ENCODE measurements at places on chromosomes 5 and 9.
A peak's percentile ranks its signal among the peaks of the same experiment; 100 is the strongest.

GRCh38 chr5:134989266-134989830 lies 21.6 kb downstream of the CATSPER3 start:
- no peak for DNase-seq

DNA sequence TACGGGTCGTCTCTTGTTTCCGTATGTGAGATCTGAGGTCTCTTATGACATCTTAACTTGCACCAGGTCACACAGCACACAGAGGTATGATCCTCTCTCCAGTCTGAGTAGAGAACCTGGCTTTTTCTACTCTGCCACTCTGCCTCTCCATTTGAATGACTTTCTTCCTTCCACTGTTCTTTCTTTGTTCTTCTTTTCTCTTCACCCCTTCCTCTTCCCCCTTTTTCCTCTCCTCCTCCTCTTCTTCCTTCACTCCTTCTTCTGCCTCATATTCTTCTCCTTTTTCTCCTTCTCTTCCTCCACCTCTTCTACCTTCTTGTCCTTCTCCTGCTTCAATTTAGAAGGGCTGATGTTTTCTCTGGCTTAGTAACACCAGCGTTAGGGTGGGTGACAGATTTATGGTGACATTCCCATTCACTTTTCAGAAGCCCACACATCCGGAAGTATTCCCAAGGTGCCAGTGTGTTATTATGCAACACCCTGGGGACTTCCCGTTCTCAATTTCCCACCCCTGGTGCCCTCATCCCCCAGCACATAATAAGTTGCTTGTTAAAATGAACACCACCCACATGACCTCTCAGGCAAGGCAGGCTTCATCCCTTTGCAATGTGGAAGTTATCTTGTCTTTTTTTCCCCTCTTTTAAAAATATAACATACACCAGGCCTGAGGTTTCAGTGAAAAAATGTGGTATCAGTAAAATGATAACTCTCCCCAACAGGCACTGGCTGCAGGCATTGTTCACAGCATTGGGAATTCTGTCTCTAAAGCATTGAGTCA lies 122.0 kb downstream of the PAPPA start:
- no peak for DNase-seq

- no peak for DNase-seq
These were observed 31.7 kb downstream of the ZDHHC21 start for GRCh38 chr9:14661421-14662059.

DNA sequence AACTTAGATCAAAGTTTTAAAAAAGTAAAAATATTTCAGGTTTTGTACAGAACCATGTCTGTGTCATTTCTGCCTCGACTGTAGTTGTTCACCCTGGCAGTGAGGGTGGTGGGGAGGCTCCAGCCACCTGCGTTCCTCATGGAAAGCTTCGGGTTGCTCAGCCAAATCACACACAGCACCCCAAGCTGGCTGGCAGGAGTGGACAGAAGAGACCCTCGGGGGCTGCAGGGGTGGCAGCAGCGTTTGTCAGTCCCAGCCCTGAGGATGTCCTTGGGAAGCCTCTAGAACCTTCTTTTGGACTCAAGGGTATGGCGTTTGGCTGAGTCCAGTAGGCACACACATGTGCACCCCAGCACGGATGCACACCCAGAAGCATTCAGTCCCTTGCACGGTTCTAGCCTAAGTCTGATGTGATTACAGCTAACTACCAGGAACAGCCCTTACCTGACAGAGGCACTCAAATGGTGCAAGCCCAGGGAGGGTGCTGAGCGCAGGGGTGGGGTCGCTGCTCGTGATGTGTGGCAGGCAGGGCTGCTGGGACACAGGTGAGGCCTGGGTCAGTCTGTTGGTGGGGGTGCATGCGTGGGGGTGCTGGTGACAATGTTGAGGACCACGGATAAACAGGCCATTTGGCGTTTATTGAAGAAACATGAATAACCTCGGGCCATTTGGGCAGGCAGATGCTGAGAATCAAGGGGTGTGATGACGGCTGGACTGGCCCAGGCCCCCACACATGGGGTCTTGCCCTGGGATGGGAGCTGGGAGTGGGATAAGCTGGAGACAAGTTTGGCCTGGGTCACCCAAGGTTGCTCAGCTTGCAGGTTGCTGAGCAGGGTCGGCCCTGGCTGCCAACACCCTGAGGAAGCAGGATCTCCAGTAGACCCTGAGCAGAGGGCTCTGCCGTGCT lies 103.4 kb downstream of the PHF2 start:
- DNase-seq: no peak

DNA sequence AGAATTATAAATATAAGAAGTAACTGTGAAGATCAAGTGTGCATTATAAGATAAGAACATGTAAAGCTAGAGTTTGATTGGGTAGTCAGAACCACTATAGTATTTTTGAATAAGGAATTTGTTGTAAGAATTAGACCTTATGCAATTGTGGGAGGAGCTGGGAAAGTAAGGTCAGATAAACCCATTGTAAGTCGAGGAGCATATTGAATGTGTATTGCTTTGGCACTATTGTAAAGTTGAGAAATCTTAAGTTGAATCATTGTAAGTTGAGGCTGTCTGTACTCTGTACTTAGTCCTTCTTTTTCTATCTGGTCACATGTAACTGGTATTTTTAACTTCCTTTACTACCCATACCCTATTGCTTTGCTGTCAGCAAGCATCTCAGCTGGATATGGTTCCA lies 158.7 kb downstream of the CCDC171 start:
- DNase-seq: no peak

DNA sequence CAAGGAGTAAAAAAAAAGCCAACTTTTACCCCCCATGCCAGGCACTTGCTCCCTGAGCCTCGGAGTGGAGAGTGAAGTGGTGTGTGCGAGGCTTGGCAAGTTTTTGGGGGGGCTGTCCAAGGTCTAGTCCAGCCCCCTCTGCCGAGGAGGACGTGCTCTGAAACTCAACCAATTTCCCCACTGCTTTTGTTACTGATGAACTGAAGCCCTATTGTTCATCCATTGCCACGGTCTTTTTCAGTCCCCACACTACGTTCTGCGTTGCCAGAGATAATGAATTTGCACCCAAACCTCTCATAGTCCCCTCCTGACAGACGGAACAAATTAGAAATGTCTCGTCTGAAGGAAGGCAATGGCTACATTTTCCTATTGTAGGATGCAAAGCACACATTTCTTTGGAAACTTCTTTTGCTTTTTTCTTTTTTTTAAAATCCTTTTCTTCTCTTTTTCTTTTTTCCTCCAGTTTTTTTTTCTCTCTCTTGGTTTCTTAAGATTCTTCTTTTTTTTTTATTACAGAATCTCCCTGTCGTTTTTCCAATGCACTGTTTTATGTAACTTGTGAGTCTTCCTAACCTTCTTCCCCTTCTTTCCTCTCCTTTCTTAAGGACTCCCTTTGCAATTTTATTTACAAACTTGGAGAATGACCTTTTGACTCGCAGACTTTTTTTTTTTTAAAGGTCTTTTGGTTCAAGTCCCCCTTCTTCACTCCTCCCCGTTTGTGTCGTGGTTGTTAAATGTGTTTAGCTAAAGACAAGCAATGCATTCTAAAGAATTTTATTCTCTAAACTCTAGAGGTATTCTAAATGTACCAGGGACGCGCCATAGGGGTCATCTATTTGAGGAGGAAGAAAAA lies 209.5 kb downstream of the MEF2C start:
- DNase-seq: no peak

DNA sequence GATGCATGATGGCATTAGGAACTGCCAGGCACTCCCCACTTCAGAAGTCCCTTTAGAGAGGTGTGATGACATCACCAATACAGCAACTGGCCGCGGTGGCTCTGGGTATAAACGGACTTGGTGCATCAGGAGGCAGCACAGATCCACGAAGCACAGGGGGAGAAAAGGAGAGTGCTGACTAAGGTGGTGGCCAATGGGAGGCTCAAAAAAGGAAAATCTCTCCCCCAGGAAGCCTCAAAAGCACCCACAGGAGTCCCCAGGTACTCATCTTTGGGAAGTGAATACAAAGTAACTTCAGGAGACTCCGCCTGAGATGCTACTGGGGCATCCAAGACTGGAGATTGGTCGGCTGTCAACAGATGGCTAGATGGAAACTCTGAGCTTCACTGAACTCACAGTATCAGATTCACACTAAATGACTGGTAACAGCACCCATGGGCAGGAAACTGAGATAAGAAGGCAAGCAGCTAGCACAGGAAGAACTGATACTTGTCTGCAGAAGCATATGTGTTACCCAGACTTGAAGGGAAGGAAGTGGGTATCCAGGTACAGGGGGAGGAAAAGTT lies 7.6 kb downstream of the TTC39B start:
- DNase-seq: peak; percentile 78

GRCh38 chr5:1938310-1939000 lies 55.7 kb upstream of the IRX4 start:
- DNase-seq: no peak

DNA sequence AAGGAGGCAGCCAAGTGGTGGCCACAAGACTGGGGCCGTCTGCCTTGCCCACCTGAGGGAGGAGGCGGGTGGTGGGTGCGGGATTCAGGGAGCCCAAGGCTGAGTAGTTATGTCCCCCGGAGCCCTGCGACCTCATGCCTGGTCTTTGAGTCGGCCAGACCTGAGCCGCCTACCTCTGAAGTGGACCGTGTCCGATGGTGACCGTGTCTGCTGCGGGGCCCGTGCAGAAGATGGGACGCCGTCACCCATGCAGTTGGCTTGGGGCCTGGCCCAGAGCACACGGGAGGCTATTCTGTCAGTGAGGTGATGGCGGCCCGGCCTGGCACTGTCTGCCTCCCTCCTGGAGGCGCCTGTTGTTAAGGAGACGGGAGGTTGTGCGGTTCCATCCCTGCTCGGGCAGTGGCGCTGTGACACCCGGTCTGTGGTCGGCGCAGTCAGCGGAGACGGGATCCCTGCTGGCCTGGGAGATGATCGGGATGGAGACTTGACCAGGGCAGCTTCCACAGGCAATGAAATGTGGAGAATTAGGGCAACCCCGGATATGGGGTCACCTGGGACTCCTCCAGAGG lies 62.5 kb upstream of the FCN2 start:
- no peak for DNase-seq

DNA sequence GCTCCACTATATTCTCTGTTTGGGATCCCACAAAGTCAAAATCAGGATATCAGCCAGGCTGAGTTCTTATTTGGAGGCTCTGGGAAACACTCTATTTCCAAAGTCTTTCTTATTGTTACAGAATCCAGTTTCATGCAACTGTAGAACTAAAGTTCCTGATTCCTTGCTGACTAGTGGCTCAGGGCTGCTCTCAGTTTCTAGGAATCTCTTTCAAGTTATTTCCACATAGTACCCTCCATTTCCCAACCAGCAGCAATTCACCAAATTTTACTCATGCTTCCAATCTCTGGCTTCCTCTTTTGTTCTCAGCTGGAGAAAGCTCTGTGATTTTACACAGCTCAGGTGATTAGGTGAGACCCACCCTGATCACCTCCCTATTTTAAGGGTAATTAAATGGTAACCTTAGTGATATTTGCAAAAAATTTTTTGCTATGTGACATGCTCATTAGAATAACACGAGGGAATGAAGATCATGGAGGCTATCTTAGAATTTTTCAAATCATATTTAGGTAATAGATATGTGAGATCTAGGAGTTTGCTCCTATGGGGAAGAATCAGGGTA lies 794.9 kb upstream of the ARRDC3 start:
- DNase-seq: no peak

DNA sequence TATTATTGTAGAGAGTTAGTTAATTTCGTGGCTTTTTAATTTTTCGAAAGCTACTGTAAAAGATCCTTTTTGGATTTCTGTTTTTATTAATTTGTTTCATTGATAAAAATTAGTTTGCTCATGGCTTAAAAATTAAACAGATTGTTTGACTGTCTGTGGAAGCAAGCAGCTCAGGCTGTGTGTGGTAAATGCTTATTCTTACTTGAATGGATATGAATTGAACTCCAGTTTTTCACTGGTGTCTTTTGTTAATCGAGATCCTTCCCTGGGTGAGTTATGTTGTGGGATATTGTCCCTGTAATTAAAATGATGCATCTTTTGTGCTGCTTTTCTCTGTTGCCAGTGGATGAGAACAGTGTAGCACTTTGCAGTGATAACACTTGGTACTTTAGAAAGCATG lies 75.3 kb downstream of the PIK3R1 start:
- DNase-seq: no peak

DNA sequence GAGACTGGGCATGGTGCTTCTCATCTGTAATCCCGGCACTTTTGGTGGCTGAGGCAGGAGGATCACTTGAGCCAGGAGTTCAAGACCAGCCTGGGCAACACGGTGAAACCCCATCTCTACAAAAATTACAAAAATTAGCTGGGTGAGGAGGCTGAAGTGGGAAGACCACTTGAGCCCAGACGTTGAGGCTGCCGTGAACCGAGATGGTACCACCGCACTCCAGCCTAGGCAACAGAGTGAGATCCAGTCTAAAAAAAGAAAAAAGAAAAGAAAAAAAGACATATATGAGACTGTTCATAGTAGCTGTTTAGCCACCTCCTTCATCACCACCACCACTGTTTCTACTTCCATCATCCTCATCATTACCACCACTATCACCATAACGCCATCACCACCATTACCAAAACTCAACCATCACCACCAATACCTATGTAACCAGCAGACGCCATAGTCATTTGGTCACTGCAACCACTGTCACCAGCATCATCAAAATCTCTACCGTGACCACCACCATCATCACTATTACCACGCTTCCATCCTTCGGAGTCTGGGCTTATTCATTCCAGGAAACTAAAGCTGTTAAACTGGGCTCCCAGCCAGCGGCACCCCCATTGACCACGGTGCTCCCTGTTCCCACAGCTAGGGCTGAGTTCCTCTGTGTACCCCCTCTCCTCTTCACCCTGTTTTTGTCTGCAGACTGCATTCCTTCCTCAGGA lies 8.4 kb upstream of the KIF12 start:
- no peak for DNase-seq

GRCh38 chr5:149166128-149166527 lies 24.8 kb downstream of the ABLIM3 start:
- no peak for DNase-seq

DNA sequence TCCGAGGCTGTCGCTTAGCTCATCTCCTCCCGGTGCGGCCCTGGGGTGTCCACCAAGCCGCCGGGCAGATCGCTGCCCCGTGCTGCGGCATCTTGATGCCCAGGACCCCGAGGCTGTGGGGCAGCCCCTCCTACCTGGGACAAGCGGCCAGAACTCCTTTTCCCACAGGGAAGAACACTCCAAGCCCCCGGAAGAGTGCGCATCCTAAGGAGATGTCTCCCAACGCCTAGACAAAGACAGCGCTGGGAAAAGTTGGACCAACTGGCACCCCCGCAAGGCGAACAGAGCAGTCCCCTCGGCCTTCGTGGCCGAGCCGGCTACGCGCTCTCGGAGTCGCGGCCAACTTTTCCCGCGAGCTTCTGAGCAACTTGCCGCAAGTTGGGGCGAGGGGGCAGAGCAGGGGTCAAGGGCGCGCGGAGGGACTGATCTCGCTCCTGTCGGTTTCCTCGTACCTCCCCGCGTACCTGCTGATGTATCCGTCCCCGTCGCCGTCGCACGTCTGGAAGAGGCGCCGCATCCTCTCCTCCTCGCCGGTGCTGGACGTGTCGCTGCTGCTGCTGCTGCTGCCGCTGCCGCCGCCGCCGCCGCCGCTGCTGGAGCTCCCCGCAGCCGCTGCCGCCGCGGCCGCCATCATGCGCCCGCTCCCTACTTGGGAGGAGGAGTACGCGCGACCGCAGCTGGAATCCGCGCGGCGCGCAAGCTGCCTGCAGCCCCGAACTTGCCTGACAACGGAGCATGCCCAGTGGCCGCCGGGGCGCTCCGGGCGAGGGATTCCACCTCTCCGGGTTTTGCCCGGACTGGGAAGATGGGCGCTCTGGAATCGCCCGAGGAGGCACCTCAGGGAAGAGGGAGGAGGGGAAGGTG lies at the start of gene MCC:
Gene MCC (minus strand): TSS at position 673 of the 864 bp plus-strand sequence.
- DNase-seq: no peak

- no peak for DNase-seq
These were observed 225.0 kb downstream of the ADAMTSL1 start for GRCh38 chr9:18698992-18699391.

All from KG1 (cell line).